ENCODE measurements at places on chromosomes 2 and 18.
A peak's percentile ranks its signal among the peaks of the same experiment; 100 is the strongest.

DNA sequence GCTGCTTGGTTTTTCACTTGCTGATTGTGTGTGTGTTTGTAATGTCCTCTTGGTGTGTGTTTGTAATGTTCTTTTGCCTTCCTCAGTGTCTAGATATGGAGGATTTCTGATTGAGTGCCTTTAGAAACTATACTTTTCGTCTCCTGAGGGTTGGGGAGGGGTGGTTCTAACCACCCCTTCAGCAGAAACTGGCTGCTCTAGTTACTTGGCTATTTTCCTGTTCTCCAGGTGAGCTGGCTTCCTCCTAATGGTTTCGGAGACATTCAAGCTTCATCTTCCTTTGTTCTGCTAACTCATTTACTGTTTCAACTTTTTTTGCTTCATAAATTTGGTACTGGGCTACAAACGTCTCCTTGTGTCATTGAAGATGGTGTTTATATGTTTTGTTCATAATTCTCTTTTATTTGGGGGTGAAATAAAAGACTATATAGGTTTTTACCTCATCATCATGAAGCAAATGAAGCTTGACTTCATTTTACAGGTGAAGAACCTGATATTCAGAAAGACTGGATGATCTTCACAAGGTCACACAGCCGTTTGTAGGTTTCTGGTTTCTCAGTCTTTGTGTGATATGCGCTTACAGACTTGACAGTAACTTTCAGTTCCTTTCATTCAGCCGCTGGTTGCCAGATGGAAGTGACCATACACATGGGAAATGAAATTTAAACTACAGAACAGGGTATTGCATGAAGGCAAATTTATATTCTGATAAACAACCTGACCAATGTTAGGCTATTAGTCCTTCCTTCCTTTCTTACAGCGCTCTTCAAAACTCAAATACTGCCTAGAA, 238.5 kb downstream of the GALR1 start:
- no peak for DNase-seq

- no peak for DNase-seq
Measured at GRCh38 chr2:59184276-59185020, 943.3 kb upstream of the FANCL start.

- DNase-seq, result no peak
Measured at GRCh38 chr2:64975232-64975821, 13.9 kb upstream of the SLC1A4 start.

DNA sequence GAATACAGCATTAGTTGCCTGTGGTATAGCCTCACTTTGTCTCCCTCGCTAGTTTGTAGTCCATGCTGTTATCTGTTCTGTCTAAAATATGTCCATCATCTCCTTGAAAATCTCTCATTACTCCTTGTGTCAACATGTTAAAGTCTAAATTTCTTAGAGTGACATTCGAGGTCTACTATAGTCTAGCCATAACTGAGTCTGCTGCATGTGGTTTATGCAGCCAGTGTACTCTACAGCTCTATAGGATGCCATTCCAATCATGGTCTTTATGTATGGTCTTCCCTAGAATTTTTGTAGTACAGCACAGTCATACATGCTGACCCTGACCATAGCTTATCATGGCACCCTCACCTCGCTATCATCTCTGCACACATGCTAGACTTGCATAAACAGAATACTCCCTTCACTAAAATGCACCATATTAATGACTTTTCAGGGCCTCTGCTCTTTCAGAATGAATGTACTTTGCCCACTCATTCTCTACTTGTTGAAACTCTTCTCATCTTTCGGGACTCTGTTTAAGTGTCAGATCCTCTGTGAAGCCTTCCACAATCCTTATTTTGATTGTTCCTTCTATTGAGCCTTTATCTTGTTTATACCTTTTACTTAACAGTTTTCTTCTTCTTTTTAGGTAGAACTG, 12.8 kb downstream of the TANK start:
- DNase-seq, result no peak

GRCh38 chr2:95272299-95272751, 1.9 kb upstream of the PROM2 start:
- no peak for DNase-seq

GRCh38 chr2:44186810-44187209, 18.1 kb downstream of the PPM1B start:
- no peak for DNase-seq

- peak; percentile 77 for DNase-seq
Measured at GRCh38 chr18:23071285-23071684, 64.0 kb upstream of the CABLES1 start.

- DNase-seq, result no peak
Measured at GRCh38 chr2:3405876-3406275, 26.4 kb downstream of the TRAPPC12 start.

DNA sequence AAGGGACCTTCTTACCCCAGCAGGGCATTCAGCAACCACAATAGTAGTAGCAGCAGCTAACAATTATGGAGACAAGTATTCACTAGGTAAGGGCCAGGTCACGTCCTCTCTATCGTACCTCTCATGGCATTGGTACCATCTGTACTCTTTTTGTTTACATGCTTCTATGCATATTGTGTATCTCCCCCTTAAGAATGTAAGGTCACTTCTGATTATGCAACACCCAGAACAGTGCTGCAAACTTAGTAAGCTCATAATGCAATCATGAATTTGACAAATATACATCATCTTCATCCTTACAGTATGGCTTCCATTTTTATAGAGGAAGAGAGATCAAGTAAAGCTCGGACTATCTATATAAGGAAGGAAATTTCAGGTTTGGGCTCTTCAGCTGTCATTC, 46.1 kb downstream of the SPRED2 start:
- DNase-seq, result no peak

DNA sequence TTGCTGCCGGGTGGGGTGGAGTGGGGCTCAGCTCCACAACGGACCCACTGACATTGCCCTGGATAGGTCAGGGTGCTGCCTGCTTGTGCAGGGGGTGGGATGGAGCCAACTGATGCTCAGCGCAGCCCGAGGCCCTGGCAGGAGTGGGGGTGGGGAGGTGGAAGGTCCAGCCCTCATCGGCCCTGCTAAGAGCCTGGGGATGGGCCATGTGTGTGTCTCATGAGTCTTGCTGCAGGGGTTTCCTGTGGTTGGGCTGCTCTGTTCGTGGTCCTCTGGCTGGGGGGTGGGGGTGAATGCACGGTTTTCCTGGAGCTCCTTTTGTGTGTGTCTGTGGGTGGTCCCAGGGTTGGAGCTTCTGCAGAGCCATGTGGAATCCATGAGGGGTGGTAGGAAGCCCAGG, 39.4 kb upstream of the GALR1 start:
- no peak for DNase-seq

- DNase-seq, result no peak
Measured at GRCh38 chr18:34786162-34786741, 76.2 kb downstream of the DTNA start.

GRCh38 chr18:23532848-23533247, 29.5 kb downstream of the RMC1 start:
- no peak for DNase-seq

GRCh38 chr2:188478724-188479123, 187.1 kb downstream of the GULP1 start:
- no peak for DNase-seq

DNA sequence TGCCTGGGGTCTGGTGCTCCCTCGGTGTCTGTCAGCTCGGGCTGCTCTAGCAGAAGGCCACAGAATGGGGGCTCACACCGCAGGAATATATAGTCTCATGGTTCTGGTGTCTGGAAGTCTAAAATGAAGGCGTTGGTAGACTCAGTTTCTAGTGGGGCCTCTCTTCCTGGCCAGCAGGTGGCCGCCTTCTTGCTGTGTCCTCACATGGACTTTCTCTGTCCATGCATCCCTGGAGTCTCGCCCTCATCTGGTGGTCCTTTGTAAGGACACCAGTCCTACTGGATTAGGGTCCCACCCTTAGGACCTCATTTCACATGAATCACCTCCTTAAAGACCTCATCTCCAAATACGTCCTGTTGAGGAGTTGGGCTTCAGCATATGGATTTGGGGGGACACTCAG, 65.7 kb downstream of the RRM2 start:
- no peak for DNase-seq

DNA sequence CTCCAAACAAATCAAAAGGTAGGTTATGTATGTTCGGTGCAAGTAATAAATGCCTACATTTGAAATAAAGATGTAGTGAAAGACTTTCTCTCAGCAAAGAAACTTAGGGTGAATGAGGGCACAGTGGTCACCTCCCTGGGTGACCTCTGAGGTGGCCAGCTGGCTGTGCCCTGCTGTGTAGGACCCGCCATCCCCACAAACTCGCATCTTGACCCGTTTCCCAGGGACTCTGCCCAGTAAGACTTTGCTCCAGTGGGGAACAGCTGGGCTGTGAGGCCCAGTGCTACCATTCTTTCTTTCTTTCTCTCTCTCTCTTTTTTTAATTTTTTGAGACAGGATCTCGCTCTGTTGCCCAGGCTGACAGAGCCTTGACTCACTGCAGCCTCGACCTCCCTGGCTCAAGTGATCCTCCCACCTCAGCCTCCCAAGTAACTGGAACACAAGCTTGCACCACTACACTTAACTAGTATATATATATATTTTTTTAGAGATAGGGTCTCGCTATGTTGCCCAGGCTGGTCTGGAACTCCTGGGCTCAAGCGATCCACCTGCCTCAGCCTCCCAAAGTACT, 8.2 kb upstream of the GAREM2 start:
- DNase-seq, result no peak

GRCh38 chr2:236117861-236118269, 50.3 kb downstream of the GBX2 start:
- no peak for DNase-seq

GRCh38 chr2:177413703-177414102, 21.1 kb downstream of the AGPS start:
- no peak for DNase-seq

GRCh38 chr2:179965291-179966258, 41.5 kb downstream of the CWC22 start:
- DNase-seq, result no peak

GRCh38 chr18:48324651-48325050, 84.5 kb downstream of the ZBTB7C start:
- no peak for DNase-seq

GRCh38 chr2:78870343-78870967, 155.0 kb upstream of the REG3G start:
- no peak for DNase-seq

- DNase-seq, result no peak
Measured at GRCh38 chr2:144163592-144163991, 356.3 kb downstream of the ZEB2 start.

- no peak for DNase-seq
Measured at GRCh38 chr2:120310136-120310535, 35.8 kb upstream of the INHBB start.

DNA sequence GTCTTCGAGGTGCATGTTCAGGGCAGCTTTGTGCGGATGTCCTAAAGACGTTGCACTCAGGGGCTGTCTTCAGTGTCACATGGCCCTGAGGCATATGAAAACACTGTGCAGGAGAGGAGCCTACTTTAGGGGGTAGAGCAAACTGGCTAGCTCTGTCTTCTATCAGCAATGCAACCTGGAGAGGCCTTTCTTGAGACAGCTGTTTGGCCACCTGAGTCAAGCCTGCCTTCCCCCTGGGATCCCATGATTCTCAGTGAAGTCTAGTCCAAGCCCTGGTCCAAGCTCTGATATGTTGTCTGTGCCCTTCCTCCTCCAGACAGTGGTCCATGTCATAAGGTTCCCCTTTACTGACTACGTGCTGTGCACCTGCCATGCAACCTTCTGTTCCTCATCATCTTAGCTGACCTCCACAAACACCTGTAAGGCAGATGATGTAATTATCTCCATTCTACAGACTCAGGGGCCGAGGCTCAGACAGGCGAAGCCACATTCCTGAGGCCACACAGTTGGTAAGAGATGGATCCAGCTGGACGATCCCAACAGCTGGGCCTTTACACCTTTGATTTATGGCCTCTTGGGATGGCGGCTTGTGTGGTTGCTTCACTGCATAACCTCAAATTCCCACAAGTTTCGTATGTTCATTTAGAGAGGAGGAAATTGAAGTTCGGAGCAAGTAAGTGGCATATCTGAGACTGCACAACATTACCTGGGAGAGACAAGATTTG, 109.9 kb downstream of the COPS8 start:
- DNase-seq, result no peak

DNA sequence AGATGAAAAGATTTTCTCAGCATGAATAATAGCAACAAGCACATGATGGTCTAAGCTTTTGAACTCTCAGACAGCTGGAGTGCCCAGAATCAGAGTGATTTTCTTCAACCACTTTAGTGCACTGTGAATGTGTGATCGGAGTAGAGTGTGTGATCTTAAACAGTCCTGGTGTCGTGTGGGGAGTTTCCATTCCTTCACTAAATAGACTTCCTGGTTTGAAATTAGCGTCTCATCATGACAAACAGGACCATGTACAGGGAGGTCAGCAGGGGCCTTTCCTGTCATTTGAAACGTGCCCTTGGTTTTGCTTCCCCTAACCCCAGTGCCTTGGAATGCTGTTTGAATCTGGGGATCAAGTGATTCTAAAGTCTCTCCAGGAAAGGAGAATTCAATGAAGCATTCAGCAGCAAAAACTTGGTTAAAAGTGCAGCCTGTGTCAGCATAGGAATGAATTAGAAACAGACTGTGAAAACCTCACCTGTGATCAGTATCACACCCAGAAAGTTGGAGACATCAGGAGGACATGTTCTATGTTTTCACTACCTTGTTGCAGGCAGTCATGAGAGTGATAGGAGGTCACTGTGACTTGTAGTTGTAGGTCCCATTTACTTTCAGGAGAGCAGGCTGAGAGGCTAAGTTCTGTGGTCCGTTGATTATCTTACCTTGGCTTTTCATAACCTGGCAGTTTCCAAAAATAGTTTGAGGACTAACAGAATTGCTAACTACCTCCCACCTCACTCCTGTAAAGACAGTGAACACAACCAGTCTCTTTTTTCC, 400.3 kb downstream of the MTX2 start:
- no peak for DNase-seq

- no peak for DNase-seq
Measured at GRCh38 chr2:204203704-204204103, 267.1 kb downstream of the ICOS start.

GRCh38 chr2:8488001-8488738, 193.7 kb upstream of the ID2 start:
- peak; percentile 48 for DNase-seq

GRCh38 chr2:223049356-223049755, 2.6 kb upstream of the KCNE4 start:
- DNase-seq, result no peak
